GM23248 (cell line): ENCODE measurements at places on chromosomes 2 and 18. TPM values are rescaled to one million over a fixed set of nuclear protein-coding genes. Genes with fewer than 3 reads are reported as not detected.
A peak's percentile ranks its signal among the peaks of the same experiment; 100 is the strongest.

Gene PRKAG3
- not detected in 2 replicates for total RNA-seq

DNA sequence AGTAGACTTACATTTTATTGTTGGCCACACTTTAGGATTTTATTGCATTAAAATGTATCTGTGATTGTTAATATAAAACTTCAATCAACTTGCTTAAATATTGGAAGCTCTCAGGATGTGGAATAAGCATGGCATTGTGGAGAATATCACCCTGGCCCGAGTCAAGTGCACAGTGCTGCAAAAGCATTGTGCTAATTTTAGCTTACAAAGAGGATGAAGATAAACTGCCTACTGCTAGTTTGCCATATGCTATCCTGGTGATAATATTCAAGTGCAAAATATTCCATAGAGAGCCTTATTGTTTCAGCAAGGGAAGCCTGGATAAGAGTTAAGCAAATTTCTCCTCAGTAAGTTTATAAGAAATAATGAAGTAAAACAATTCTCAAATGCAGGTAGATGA lies 54.5 kb downstream of the MEIS1 start:
- H3K4me3 ChIP-seq, result no peak overlapping the region
- DNase-seq, result no peak
- H3K27me3 ChIP-seq, result no peaks in the 10 kb centered on the region
- H3K36me3 ChIP-seq, result peaks cover 14% of the 10 kb centered on the region; the same call in 1 of the 2 replicates
- no peak overlapping the region for H3K27ac ChIP-seq

DNA sequence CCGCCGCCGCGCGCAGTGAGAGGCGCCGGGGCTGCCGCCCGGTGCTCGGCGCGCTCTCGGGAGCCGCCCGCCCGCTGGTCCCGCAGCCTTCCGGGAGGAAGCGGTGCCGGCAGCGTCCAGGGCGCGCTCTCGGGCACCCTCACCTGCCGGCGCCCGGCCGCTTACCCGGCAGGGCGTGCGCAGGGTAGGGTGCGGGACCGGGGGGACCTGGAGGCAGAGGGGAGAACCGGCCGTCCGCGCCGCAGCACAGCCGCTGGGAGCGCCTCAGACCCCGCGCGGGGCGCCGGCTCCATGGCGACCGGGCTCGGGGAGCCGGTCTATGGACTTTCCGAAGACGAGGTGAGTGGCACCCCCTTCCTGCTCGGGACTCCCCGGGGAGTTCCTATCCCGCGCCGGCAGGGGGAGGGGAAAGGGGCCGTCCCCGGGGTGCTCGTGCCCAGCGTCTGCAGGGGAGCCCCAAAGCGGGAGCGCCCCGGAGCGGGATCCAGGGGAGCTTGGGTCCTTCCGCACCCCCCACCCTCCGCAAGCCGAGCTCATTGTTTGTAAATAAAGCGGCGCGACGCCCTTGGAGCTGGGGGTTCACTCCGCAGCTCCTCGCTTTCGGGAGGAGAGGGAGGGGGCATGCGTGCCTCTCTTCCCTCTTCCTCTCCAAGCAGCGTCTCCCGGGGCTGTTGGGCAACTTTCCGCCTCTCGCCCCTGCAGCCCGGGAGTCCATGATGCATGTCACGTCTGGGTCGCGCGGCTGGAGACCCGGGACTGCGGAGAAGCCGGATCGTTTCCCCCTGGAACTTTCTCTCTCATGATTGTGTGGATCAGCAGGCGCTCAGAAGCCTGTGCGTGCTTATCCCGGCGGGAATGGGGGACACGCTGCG lies 580 bp downstream of the NEDD4L start:
- DNase-seq, result peak; percentile 55
- H3K27me3 ChIP-seq, result no peaks in the 10 kb centered on the region
- H3K36me3 ChIP-seq, result no peaks in the 10 kb centered on the region
- no peak overlapping the region for H3K27ac ChIP-seq

- DNase-seq, result no peak
- no peak overlapping the region for H3K4me3 ChIP-seq
- H3K27me3 ChIP-seq, result no peaks in the 10 kb centered on the region
Measured at GRCh38 chr2:71945603-71945959, 202.1 kb downstream of the CYP26B1 start.

DNA sequence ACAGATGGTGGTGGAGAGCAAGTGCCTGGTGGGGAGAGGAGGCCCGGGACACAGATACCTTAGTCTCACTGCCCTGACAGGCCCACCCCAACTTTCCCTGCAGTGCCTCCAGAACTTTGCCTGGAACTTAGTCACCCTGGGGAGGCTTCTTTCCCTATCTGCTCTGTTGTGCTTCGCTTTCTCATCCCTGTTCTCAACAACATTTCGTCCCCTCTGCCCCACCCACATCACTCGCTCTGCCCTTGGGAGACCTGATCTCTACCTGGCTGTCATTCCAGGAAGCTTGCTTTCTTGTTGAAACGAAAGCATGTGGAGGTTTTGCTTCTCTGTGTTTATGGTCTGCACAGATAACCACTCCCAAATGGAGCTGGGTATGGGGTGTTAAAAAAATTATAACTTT lies 93.8 kb downstream of the PRKCE start:
- H3K27ac ChIP-seq, result peak overlapping the region; percentile 99
- no peaks in the 10 kb centered on the region for H3K36me3 ChIP-seq
- H3K27me3 ChIP-seq, result no peaks in the 10 kb centered on the region
- peak overlapping the region; percentile 45 for H3K4me3 ChIP-seq
- DNase-seq, result peak; percentile 73

- no peak overlapping the region for H3K4me3 ChIP-seq
- no peak for DNase-seq
- H3K27ac ChIP-seq, result no peak overlapping the region
- H3K27me3 ChIP-seq, result no peaks in the 10 kb centered on the region
- H3K4me1 ChIP-seq, result no peaks in the 10 kb centered on the region
Measured at GRCh38 chr2:147232225-147232669, 612.6 kb upstream of the ACVR2A start.

GRCh38 chr2:85111819-85112281 lies 21.3 kb upstream of the TCF7L1 start:
- DNase-seq, result peak; percentile 87
- peaks cover 6% of the 10 kb centered on the region; the same call in 1 of the 2 replicates for H3K27me3 ChIP-seq
- no peak overlapping the region for H3K4me3 ChIP-seq

- peaks cover 22% of the 10 kb centered on the region for H3K4me1 ChIP-seq
Measured at GRCh38 chr2:99970292-99970868, 172.0 kb downstream of the AFF3 start.

DNA sequence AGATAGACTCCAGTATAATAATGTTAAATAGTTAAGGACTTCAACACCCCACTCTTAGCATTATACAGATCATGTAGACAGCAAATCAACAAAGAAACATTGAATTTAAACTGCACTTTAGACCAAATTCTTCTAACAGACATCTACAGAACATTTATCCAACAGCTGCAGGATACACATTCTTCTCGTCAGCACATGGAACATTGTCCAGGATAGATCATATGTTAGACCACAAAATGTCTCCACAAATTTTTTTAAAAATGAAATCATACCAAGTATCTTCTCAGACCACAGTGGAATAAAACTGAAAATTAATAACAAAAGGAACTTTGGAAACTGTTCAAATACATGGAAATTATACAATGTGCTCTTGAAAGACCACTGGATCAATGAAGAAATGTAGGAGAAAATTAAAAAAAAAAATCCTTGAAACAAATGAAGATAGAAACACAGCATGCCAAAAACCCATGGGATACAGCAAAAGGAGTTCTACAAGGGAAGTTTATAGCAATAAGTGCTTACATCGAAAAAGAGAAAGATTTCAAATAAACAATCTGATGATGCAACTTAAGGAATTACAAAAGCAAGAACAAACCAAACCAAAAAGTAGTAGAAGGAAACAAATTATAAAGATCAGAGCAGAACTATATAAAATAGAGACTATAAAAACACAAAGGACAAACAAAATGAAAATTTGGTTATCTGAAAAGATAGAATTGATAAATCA lies 12.3 kb upstream of the SPP2 start:
- H3K4me3 ChIP-seq, result no peak overlapping the region
- no peaks in the 10 kb centered on the region for H3K36me3 ChIP-seq
- DNase-seq, result no peak
- no peaks in the 10 kb centered on the region for H3K4me1 ChIP-seq

- no peak overlapping the region for H3K4me3 ChIP-seq
- no peak for DNase-seq
- H3K4me1 ChIP-seq, result no peaks in the 10 kb centered on the region
- H3K27ac ChIP-seq, result no peak overlapping the region
- H3K27me3 ChIP-seq, result no peaks in the 10 kb centered on the region
Measured at GRCh38 chr2:51387235-51387634, 355.3 kb upstream of the NRXN1 start.

DNA sequence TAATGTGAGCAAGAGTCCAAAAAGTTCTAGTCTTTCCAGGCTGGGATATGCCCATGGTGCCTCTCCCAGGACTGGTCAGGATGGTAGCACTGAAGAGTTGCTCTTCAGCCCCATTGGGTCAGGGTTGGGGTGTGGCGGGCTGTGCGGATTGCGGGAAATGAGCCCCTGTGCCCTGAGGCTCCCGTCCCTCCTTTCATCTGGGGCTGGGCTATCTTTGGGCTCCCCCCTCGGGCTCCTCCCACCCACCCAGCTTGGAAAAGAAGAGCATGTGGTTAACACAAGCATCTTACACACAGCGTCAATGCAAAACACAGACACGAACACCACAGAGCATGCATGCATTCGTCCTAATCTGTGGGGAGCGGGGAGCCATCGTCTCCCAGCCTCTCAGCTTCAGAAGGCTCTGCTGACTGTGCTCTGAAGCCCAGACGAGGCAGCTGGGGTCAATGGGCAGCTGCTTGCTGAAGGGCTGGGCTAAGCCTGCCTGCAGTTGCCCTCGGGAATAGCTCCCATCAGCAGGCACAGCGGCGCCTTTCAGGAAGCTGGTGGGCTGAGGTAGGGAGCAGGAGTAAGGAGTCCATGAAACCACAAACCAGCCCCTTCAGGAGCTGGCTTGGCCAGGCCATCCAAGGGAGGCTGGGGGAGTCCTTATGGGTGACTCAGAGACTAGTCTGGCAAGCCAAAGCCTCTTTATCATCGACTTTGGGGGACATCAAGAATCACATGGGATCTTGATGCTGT lies 112.9 kb downstream of the CLIP4 start:
- no peak overlapping the region for H3K4me3 ChIP-seq
- no peak overlapping the region for H3K27ac ChIP-seq
- H3K4me1 ChIP-seq, result no peaks in the 10 kb centered on the region
- H3K27me3 ChIP-seq, result peaks cover 35% of the 10 kb centered on the region

DNA sequence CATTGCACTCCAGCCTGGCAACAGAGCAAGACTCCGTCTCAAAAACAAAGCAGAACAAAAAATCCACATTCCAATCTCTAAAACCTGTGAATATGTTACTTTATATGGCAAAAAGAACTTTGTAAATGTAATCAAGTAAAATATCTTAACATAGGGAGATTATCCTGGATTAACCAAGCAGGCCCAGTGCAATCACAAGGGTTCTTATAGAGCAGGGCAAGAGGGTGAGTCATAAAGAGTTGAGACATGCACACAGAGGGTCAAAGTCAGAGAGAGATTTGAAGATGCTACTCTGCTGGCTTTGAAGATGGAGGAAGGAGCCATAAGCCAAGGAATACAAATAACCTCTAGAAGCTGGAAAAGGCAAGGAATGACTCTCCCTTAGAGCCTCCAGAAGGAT lies 60.9 kb upstream of the SLC9A2 start:
- no peaks in the 10 kb centered on the region for H3K36me3 ChIP-seq
- DNase-seq, result peak; percentile 26
- H3K27me3 ChIP-seq, result no peaks in the 10 kb centered on the region; the same call in 1 of the 2 replicates
- no peak overlapping the region for H3K4me3 ChIP-seq
- H3K4me1 ChIP-seq, result no peaks in the 10 kb centered on the region
- H3K27ac ChIP-seq, result no peak overlapping the region

DNA sequence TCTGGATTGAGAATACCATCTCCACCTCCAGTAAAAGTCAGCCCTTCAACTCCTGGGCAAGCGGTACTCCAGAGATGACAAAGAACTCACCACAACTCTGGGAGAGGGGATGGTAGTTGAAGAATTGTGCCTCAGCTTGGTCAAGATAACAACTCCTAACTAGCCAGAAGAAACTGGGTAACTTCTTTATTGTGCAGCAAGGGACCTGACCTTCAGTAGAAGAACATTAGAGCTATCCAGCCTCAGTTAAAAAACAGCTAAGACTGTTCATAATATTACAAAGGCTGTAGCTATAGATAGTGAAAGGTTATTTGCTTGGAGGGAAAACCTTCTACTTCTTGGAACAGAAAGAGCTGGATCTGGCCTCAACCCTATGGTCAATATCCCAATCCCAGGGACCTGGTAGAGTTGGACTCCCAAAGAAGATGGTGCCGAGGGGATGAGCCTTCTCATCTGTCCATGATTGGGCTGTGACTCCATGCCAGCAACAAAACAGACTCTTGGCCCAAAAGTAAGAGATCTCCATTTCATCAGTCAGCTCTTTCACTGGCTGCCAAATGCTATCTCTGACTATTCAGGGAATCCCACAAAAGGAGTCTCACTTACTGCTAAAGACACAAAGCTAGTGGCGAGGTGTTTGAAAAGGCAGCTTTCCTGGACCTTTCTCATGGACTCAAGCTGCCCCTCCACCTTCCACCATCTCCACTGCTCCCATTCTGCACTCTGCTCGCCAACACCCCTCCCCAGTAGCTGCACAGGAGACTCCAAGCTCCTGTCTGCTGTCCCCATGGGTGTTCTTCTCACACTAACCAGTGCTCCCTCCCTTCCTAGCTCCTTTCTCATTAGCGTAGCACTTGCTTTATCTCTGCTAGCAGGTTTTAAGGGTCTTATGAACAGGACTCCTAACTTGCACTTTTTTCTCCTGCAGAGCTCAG lies 145.8 kb downstream of the CAPN13 start:
- H3K36me3 ChIP-seq, result no peaks in the 10 kb centered on the region
- no peaks in the 10 kb centered on the region for H3K27me3 ChIP-seq
- H3K4me1 ChIP-seq, result peaks cover 25% of the 10 kb centered on the region
- H3K27ac ChIP-seq, result no peak overlapping the region

GRCh38 chr2:159152128-159152778 lies 134.2 kb downstream of the WDSUB1 start:
- peaks cover 17% of the 10 kb centered on the region; the same call in 1 of the 2 replicates for H3K36me3 ChIP-seq
- H3K4me3 ChIP-seq, result no peak overlapping the region
- H3K27ac ChIP-seq, result no peak overlapping the region
- H3K27me3 ChIP-seq, result no peaks in the 10 kb centered on the region

GRCh38 chr2:183709829-183710228 lies 585.6 kb downstream of the NUP35 start:
- no peaks in the 10 kb centered on the region for H3K4me1 ChIP-seq
- no peaks in the 10 kb centered on the region for H3K27me3 ChIP-seq
- no peak overlapping the region for H3K4me3 ChIP-seq
- no peaks in the 10 kb centered on the region for H3K36me3 ChIP-seq

- no peak overlapping the region for H3K27ac ChIP-seq
- peaks cover 9% of the 10 kb centered on the region for H3K4me1 ChIP-seq
- H3K27me3 ChIP-seq, result no peaks in the 10 kb centered on the region
- no peaks in the 10 kb centered on the region for H3K36me3 ChIP-seq
- DNase-seq, result no peak
Measured at GRCh38 chr2:164009756-164010337, 274.0 kb upstream of the FIGN start.
